T-cell (primary cell): ENCODE measurements at places on chromosomes 7 and 10.
A peak's percentile ranks its signal among the peaks of the same experiment; 100 is the strongest.

GRCh38 chr10:6204063-6204340 lies 1.3 kb downstream of the PFKFB3 start:
- H3K4me1 ChIP-seq = peaks cover 29% of the 10 kb centered on the region
- H3K36me3 ChIP-seq = no peaks in the 10 kb centered on the region
- H3K4me3 ChIP-seq = peak overlapping the region; percentile 89
- DNase-seq = peak; percentile 30
- H3K27me3 ChIP-seq = no peaks in the 10 kb centered on the region
- H3K27ac ChIP-seq = no peak overlapping the region

DNA sequence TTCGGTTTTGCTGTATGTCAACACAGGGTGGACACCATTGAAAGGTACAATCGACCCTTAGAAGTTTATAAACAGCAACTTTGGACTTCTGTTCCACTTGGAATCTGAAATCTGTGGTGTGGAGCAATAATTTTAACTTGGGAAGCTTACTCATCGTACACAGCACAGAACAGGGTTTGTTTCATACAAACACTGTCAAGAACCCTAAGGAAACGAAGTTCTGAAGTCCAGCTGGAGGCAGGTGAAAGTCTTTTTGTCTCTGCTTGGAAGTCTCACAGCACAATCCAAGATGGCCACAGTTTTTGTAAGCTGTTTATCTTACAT lies 31.5 kb downstream of the NMT2 start:
- no peak overlapping the region for H3K27ac ChIP-seq
- no peaks in the 10 kb centered on the region for H3K27me3 ChIP-seq
- no peak overlapping the region for H3K4me3 ChIP-seq
- DNase-seq = no peak
- no peaks in the 10 kb centered on the region for H3K4me1 ChIP-seq
- peaks cover 55% of the 10 kb centered on the region for H3K36me3 ChIP-seq

GRCh38 chr7:143415742-143416397 lies 7.2 kb upstream of the EPHA1 start:
- H3K4me3 ChIP-seq = no peak overlapping the region
- H3K36me3 ChIP-seq = no peaks in the 10 kb centered on the region
- H3K27ac ChIP-seq = no peak overlapping the region
- no peaks in the 10 kb centered on the region for H3K27me3 ChIP-seq
- no peak for DNase-seq

- H3K27me3 ChIP-seq = peaks cover 10% of the 10 kb centered on the region
- H3K36me3 ChIP-seq = no peaks in the 10 kb centered on the region
- no peak for DNase-seq
Measured at GRCh38 chr10:93553482-93554315, 12.8 kb upstream of the FFAR4 start.
